Right renal cortex interstitium (tissue), 3 donors: ENCODE measurements at places on chromosomes 5 and 9.

DNA sequence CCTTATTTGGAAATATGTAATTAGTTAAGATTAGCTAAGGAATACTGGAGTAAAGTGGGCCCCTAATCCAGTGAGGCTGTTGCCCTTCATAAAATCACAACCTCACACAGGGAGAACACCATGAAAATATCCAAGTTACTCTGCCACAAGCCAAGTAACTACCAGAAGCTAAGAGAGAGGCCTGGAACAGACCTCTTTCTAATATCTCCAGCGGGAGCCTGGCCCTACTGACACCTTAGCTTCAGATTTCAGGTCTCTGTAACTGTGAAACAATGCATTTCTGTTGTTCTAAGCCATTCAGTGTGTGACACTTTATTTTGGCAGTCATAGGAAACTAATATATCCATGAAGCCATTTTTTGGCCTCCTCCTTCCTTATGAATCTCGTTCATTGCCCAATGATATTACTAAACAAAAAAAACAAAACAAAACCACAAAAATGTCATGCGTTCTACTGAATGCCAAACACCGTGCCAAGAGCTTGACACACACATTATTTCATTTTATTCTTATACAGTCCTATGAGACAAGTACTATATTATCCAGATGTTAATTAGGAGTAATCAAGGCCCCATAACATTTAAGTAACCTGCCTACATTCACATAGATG is 699.0 kb downstream of the MAT2B start:
- no peak for DNase-seq

GRCh38 chr5:152505442-152506042 is 100.5 kb upstream of the NMUR2 start:
- DNase-seq, result no peak

- DNase-seq, result no peak
Observed at GRCh38 chr9:76592091-76592973, 133.3 kb downstream of the GCNT1 start.

DNA sequence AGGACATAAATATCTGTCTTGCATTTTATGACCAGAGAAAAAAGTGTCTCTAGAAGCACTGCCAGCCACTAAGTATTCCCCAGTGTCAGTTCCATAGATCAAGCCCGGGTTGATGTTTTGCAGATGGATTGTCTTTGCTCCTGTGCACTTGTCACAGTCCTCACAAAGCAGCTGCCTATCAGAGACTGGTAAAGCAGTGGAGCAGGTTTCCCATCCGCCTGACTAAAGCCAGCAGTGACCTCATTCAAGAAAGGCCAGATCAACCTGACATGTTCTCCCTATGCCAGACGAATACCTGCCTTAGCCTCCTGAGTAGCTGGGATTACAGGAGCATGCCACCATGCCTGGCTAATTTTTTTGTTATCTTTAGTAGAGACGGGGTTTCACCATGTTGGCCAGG is 26.8 kb upstream of the GARNL3 start:
- no peak for DNase-seq

GRCh38 chr5:42108468-42108867 is 183.4 kb downstream of the FBXO4 start:
- no peak for DNase-seq

DNA sequence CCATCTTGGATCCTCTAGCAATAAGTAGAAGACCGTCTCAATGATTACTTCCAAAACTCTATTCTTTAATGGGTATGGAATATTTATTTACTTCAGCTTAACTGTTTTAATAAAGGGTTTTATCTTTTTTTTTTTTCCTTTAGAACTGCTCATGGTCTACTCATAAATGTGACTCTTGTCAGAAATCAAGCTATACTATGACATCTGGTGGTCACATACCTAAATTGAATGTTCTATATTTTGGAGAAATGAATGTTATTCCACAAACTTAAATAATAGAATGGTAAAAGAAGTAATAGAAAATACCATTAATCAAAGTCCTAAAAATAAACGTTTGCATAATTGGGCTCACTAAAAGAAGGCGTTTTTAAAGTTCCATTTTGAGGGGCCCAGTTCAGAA is 131.2 kb upstream of the PLCXD3 start:
- no peak for DNase-seq
